Activated naive CD4-positive, alpha-beta T cell treated with anti-CD3 and anti-CD28 coated beads, Interleukin-2, amount 50 U/mL, for 72 hours (primary cell): ENCODE measurements at places on chromosomes 7 and 10.

- DNase-seq, result no peak
Observed at GRCh38 chr7:91491868-91492267, 227.6 kb downstream of the FZD1 start.

- no peak for DNase-seq
Observed at GRCh38 chr10:15201589-15202300, 33.3 kb upstream of the NMT2 start.

GRCh38 chr7:100177045-100178001 lies at the start of the genes GPC2 and STAG3:
Gene GPC2, minus strand, starts transcription at chr7:100177381. Its CDS starts 182 bp downstream, at chr7:100177199.
Gene STAG3, plus strand, starts transcription at chr7:100177918. Its CDS starts 2,639 bp downstream, at chr7:100180557.
- peak; percentile 96 for DNase-seq

DNA sequence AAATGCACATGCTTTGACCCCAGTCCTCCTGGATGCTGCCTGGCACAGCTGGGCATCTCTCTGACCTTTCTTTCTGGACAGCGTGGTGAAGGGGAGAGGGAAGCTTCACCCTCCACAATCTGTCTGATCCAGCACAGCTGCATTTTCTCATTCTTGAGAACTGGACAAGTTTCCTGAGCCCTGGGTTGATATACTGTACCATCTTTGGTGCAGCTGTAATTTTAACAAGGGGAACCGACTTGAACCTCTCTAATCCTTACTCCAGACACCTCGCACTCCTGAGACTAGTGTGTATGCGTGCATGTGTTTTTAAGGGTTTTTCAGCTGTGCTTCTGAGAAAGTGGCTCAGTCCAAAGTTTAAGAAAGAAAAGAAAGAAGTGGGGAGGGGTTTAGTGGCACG lies 655.7 kb downstream of the INHBA start:
- DNase-seq, result no peak

DNA sequence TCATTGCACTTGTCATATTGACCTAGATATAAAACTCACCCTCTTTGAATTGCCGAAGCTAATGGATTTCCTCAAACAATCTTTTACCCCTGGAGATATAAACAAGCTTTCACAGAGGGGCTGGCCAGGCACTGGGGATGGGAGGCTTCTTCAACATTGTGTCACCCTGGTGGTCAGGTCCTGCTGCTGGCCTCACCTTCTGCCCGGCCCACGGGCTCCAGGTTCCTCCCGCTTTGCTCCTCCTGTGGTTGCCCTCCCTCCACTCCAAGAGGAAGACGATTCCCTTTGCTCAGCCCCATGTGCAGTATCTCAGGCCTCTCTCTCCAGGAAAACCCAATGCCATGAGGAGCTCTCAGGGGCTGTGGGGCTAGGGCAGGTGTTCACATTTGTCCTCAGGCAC lies 118.1 kb upstream of the ADCY1 start:
- no peak for DNase-seq

DNA sequence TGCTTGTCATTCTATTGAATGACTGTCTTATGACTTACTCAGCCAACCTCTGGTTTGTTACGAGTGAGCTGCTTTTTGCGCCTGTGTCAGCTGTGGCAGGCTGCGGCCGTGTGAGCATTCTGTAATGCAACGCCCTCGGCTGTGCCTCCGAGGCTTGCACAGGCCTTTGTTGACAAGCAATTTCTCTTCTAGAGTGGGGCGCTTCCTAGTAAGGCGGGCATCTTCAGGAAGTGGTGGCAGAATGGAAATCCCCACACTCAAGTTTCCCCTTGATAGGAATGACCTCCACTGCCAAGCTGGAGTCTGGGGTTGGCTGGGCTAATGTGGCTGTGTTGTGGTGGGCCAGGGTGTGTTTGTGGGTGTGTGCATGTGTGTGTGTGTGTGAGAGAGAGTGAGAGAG lies 20.2 kb upstream of the TMEM178B start:
- no peak for DNase-seq

- no peak for DNase-seq
Observed at GRCh38 chr10:92689663-92690210, at the start of gene HHEX. Gene HHEX, plus strand, starts transcription at chr10:92689955. Its CDS starts 32 bp downstream, at chr10:92689987.

DNA sequence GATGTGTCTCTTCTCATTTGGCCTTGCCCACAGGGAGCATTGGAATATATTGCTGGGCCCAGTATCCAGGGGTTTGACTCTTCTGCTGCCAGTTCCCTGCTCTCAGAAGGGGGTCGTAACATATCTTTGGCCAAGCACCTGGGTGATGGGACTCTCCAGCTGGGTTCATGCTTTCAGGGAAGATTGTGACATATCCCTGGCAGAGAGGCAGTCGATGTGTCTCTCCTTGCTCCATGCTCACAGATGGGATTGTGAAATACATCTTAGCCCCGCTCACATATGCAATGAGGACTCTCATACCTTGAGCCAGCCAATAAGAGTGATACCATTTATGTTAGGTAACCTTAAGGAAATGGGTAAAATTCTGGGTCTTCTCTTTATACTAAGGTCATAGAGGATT lies 39.2 kb upstream of the ZNF680 start:
- no peak for DNase-seq

DNA sequence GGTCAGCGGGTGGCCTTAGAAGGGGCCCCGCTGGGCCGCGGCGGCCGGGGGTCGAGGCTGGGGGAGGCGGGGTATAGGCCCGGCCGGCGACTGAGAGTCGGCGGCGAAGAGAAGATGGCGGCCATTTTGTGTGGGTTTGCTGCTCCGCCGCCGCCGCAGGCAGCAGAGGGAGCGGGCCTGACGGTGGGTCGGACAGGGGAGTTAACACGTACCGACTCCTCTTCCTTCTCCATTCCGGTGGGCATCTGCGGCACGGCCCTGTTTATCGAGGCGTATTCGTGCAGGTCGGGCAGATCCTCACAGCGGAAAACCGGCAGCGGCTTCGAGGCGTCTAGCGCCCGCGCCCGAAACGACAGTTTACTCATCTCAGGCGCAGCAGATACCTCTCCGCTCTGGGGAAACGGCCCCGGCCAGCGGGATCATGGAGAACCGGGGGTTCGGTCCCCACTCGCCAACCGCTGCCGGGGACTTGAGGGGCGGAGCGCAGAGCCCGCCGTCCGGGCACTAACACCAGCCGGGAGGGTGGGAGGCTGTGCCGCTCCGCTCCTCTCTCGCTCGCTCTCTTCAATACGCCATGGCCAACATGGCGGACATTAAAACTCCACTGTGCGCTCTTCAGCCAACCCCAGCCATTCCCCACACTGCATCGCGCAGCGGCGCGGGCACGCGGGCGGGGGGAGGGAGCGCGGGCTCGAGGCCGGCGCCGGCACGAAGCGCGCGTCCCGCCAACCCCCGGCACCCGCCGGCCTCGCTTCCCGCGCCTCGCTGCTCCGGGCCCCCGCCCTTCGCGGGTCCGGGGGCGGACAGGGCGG lies at the start of gene EPC1:
TSS of gene EPC1 (minus strand) at position 608 of the 812 bp plus-strand sequence. CDS start at position 365, 243 bp downstream.
- DNase-seq, result peak; percentile 81

GRCh38 chr7:130804220-130804619 lies 70.2 kb upstream of the KLF14 start:
- DNase-seq, result no peak

DNA sequence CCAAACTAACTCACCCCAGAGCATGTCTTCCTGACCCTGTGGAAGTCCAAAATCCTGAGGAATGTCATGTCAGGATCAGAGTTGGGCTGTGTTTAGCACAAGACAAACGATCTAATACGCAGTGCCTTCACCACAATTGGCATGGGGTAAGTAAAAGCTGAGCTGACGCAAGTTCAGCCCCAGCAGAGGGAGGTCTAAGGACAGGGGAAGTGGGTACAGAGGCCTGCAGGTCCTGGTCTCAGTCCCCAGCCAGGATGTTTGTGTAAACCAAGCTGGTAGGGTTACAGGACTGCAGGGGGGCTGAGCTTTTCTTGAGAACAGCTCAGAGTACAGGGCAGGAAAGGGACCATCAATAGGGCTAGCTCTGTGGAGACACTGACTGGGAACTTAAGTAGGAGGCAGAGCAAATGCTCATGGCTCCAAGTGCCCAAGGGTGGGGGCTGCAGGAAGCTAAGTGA lies 5.3 kb upstream of the KCNIP2 start:
- no peak for DNase-seq

- peak; percentile 26 for DNase-seq
Observed at GRCh38 chr10:42954766-42955492, 121.9 kb upstream of the RET start.

- no peak for DNase-seq
Observed at GRCh38 chr10:108521827-108522492, 1357.5 kb upstream of the SORCS1 start.

DNA sequence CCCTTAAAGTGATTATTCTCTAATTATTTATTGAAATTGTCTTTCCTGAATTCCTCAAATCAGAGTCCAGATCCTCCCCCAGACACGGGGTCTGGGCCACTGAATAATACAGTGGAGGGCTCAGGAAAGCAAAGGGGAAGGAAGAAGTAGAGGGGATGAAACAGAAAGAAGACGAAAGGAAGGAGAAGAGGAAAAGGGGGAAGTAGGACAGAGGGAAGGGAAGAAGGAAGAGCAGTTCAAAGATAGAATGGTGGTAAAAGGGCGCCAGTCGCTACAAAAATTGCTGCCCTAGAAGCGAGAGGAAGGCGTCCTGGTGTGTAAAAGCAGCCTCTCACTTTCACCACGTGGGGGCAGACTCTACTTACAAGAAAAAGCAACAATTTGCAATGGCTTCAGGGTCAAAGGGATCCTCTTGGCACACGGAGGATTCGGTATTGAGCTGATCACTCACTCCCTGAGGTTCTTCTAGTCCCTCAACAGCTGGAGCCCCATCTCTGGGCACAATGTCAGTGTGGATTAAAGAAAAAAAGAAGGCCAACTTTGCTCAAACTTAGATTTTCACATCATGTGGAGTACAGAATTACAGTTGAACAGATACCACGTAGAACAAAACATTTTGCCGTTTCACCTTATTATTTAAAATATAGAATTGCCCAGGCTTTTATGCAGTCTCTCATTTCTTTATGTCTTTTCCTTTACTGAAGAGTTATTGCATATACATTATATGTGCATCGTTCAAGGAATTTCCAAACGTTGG lies 31.4 kb upstream of the NPVF start:
- peak; percentile 50 for DNase-seq

DNA sequence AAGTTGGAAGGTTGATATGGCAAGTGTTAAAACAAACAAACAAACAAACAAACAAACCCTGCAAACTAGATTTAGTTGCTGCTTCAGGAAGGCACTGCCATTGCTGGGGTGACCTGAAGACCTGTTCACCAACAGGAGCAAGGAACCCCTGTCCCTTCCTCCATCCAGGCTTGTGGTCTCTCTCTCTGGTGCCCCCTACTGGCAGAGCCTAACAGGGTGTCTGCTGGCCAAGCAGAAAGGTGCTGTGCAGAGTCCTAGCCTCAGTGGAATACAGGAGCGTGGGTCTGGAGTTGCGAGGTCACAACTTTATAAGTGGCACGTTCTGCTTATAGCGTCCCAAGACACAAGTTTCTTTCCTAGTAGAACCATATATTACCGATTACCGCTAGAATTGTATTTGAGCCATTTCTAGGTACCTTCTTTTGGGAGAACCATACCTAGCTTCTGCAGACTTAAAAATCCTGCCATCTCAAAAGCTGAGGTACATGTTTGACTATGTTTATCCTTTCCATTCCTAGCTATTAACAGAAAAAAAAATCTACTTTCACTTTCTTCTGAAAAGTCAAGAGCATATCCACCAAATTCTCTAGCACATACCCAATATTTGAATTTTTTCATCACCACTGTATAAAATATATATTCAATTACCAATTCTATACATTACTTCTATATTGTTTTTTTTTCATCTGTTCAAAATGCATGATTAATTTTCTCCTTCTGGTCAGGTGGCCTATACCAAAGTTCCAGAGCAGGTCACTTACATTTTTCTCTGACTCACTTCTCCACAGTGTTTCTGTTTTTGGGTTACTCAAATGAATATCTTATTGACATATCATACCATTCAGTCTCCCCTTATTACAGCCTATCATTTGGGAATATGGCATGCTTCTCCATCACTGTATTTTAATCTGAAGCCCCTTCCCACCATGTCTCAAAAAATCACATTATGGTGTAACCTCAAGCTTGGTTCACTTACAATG lies 29.1 kb upstream of the CALD1 start:
- DNase-seq, result peak; percentile 78

DNA sequence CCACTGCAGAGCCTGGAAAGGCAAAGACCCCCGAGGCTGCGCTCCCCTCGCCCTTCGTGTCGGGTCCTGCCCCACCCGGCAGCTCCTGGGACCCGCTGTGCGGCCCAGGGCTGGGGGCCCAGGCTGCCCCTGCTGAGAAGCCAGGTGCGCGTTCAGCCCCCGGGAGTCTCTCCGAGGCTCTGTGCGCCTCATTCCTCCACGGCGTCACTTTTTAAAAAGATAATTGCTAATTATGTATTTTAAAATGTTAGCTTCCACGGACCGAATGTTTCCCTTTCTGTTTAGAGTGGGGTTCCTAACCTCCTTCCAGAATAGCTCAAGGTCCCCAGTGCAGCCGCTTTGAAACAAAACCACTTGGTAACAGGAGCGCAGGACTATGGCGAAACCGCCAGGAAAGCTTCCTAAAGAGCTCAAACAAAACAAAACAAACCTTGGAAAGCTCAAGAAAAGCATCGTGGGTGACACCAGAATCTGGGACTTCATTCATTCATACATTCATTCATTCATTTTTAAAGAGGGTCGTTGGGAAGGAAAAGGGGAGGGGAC lies 45.6 kb downstream of the PDIA4 start:
- DNase-seq, result no peak

DNA sequence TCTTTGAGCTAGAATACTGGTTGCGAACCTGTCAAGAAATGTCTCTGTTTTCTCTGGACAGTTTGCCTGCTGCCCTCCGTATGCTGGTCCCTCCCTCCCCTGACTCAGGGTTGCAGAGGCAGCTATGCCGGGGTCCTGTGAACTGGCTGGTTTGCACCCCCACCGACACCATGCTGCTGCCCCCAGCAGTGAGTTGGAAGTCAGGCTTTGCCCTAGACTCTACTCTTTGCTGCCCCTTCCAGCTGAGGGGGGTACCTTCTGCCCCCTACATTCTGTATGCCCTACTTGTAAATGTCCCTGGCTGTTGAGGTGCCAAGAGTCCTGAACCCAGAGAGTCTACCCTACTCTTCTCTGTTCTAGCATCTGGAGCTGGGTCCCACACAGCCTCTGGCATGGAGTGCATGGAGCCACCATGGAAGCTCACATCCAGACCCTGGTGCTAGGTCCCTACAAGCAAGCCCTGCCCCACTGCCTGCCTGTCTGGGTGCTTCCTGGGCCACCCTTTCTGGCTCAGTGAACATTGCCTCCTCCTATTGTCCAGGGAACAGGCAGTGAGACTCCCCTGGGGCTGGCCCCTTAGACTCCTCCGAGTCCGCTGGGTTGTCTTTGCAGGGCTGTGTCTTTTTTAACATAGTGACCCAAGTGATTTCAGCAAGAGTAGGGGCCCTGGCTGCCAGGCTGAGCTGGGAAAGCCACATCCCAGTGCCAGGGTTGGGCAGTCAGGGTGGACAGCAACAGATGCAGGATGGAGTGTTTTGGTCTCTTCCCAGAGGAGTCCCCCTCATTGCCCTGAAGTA lies 138.9 kb downstream of the ADCY1 start:
- no peak for DNase-seq

DNA sequence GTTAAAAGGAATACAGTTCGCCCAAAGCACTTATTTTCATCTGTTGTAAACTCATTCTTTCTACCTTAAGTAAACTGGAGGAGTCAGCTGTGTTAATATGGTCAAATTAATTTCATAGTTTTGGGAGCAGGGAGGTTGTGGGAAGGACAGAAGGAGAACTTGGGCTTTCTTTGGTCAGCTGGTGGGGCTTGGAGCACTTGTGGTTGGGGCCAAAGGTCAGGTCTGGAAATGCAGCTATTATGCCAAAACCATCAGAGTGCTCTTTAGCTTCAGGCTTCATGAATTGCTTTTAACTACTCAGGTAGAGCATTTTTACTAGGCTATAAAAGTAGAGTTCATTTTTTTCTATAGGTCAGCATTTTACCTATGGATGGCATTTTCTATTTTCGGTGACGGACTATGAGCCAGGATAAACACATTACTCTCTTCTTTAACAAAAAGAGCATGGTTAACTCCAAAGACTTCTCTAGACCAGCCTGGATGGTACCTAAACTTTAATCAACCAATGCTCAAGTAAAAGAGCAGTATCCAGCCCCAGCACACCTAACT lies 30.0 kb downstream of the STEAP4 start:
- DNase-seq, result no peak
